ENCODE measurements at places on chromosomes 1 and 21. TPM values are rescaled to one million over a fixed set of nuclear protein-coding genes. Genes with fewer than 3 reads are reported as not detected.

HMCN1 gene
- 427 TPM for total RNA-seq

TRABD2B gene
- not detected for total RNA-seq

WNT3A gene
- not detected for total RNA-seq

RGS13 gene
- not detected for total RNA-seq

CDA gene
- 1.5 TPM for total RNA-seq

MTR gene
- total RNA-seq, result 39.4 TPM

ANKRD34A gene
- 1.6 TPM for total RNA-seq

CD5L gene
- not detected for total RNA-seq

MSTO1 gene
- total RNA-seq, result 23.1 TPM

LRRC53 gene
- not detected for total RNA-seq

SPRR4 gene
- not detected for total RNA-seq

LAMB3 gene
- total RNA-seq, result 4.5 TPM

CHI3L2 gene
- total RNA-seq, result not detected

RUNX3 gene
- total RNA-seq, result 12.3 TPM

CADM3 gene
- 0.49 TPM for total RNA-seq

PPM1J gene
- total RNA-seq, result 1.6 TPM

LYSMD1 gene
- 8.7 TPM for total RNA-seq

PHGDH gene
- total RNA-seq, result 131 TPM

HAO2 gene
- under 0.01 TPM for total RNA-seq

CASQ1 gene
- total RNA-seq, result not detected

GBP6 gene
- total RNA-seq, result 0.16 TPM

APOBEC4 gene
- total RNA-seq, result not detected

WNT4 gene
- 0.36 TPM for total RNA-seq

ELF3 gene
- 0.81 TPM for total RNA-seq

SYNC gene
- 201 TPM for total RNA-seq

BLACAT1 gene
- not detected for total RNA-seq

CDCA8 gene
- total RNA-seq, result 1.8 TPM

EXO1 gene
- total RNA-seq, result 1.7 TPM

HSD17B7 gene
- total RNA-seq, result 16.0 TPM

SH2D1B gene
- total RNA-seq, result not detected

TTLL7 gene
- 15.2 TPM for total RNA-seq

DMBX1 gene
- total RNA-seq, result not detected

CLCN6 gene
- 28.5 TPM for total RNA-seq

C1orf159 gene
- 12.3 TPM for total RNA-seq

OLFML3 gene
- total RNA-seq, result 264 TPM

OR2L5 gene
- total RNA-seq, result 0.32 TPM

CA6 gene
- not detected for total RNA-seq

OR10X1 gene
- not detected for total RNA-seq

LCE6A gene
- total RNA-seq, result not detected

ANKRD65 gene
- 0.81 TPM for total RNA-seq

PANK4 gene
- 33.3 TPM for total RNA-seq

PTP4A2 gene
- total RNA-seq, result 372 TPM

INSRR gene
- total RNA-seq, result under 0.01 TPM

PBX1 gene
- total RNA-seq, result 88.3 TPM

PTPRU gene
- total RNA-seq, result 44.4 TPM

LCE3D gene
- not detected for total RNA-seq

Data from hair follicle dermal papilla cell (primary cell).